ENCODE measurements at places on chromosomes 5 and 9.

- DNase-seq = no peak
These were observed 166.4 kb downstream of the FAM170A start for GRCh38 chr5:119795768-119796167.

DNA sequence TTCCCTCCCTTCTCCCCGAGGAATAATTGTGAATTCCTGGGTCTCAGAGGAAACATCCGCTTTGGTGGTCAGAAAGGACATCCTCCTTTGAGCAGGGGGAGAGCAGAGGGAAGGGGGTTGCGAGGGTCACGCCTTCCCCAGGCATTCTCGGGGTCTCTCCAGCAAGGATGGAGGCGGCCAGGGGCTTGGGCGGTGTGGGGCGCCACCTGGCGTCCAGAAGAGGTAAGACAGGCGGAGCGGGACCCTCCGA, 129.1 kb downstream of the KCNIP1 start:
- no peak for DNase-seq

DNA sequence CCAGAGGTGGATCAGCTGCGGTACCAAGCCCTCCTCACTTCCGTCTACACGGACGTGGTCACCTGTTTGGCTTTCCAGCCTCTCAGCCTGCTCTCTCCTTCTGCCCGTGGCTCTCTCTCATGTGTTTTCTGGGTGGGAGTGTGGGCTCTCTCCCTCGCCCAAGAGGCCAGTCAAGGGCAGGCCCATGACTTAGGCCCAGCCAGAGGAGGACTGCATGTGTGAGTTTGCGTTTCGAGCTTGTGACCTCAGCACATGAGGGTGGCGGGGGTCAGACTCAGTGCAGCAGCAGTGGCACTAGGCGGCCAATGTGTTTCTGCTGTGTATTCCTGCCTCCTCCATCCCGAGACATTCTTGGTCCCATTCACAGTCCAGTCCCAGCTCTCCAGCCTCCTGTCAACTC, 82.5 kb upstream of the SMIM23 start:
- no peak for DNase-seq

GRCh38 chr9:95876595-95876994, 1.1 kb downstream of the ERCC6L2 start:
- no peak for DNase-seq

DNA sequence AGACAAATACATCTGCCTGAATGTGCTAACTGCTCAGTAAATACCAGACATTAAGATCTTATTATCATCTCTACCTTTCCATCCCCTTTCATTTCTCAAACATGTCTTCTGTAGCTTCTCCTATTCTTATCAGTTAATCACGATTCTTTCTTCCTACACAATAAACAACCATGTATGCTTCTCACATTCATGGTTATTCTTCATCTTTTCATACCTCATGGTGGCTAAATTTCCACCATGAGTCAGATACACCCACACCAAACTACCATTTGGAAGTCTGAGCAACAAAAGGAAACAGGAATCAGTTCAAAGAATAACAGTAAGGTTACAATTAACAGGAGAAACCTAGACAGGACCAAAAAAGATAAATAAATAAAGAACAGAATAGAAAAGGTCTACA, 7.7 kb downstream of the ZNF622 start:
- DNase-seq = no peak

DNA sequence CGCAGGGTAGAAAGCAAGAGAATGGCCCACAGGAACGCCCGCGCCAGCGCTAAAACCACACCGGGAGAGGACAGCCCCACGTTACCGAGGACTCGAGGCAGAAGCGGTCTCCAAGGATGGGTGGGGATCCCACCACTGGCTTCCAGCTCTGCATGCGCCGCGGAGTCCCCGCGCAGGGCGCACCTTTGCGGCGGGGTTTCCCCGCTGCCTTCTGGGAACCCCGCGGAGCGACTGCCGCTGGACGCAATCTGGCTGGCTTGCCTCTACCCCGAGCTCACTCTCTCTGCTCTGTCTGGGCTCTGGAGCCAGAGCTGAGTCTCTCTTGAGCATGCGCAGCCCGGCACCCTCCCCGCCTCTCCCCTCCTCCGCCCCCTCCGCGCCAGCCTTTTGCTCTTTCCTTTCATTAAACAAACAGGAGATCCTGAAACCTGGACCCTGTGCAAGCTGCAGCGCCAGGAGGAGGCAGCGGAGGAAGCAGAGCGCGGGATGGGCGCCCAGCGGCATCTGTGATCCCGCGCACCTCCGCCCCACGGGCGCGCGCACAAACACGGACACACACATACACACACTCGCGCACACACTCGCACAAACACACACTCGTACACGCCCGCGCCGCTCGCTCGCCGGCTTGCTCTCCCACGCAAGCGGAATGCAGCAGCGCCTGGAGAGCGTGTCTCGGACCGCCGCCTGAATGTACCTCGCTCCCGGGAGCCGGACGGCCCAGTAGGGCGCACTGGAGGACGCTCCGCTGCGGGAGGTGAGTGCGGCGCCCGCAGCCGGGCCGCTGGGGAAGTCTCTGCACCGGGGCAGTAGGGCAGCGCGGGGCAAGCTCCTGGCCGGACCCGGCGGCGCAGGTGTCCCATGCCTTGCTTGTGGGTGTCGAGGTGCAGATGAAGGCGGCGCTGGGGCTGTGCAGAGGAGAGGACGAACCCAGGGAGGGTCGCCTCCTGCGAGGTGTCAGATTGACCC, at the start of gene PLPPR1:
Gene PLPPR1, plus strand, starts transcription at position 382 of the 969 bp plus-strand sequence.
- DNase-seq = peak; percentile 86

GRCh38 chr9:82972446-82972845, 90.5 kb downstream of the RASEF start:
- DNase-seq = no peak
